B cell (primary cell): ENCODE measurements at places on chromosomes 2 and 18. TPM values are rescaled to one million over a fixed set of nuclear protein-coding genes. Genes with fewer than 3 reads are reported as not detected.

The CRYBA2 gene
- not detected in 2 replicates for polyA plus RNA-seq

The KLHL41 gene
- polyA plus RNA-seq = 0.03 TPM in 1 of 2 replicates, not detected in the other

The VWC2L gene
- polyA plus RNA-seq = not detected in 2 replicates

The C2orf78 gene
- polyA plus RNA-seq = not detected in 2 replicates

The LAMA1 gene
- not detected in 2 replicates for polyA plus RNA-seq

The IL18RAP gene
- polyA plus RNA-seq = 0.22 and 0.33 TPM in 2 replicates

The PROKR1 gene
- 0.01 TPM in 1 of 2 replicates, not detected in the other for polyA plus RNA-seq

The CTLA4 gene
- polyA plus RNA-seq = not detected in 2 replicates

The EDAR gene
- 0.03 and 0.23 TPM in 2 replicates for polyA plus RNA-seq

The KIAA2012 gene
- not detected in 2 replicates for polyA plus RNA-seq

The CCDC178 gene
- polyA plus RNA-seq = not detected in 2 replicates

The KCNS3 gene
- 0.10 TPM in 1 of 2 replicates, not detected in the other for polyA plus RNA-seq

The WNT6 gene
- 0.75 and 2.0 TPM in 2 replicates for polyA plus RNA-seq

The MOGAT1 gene
- polyA plus RNA-seq = not detected in 2 replicates

The NETO1 gene
- 3.6 and 8.4 TPM in 2 replicates for polyA plus RNA-seq

The ZNF804A gene
- 0.58 and 1.2 TPM in 2 replicates for polyA plus RNA-seq

The AAK1 gene
- 2.4 and 2.9 TPM in 2 replicates for polyA plus RNA-seq

The LRRC30 gene
- polyA plus RNA-seq = not detected in 2 replicates

The DSG1 gene
- polyA plus RNA-seq = not detected in 2 replicates

The TCF23 gene
- polyA plus RNA-seq = not detected in 2 replicates

The SP140 gene
- polyA plus RNA-seq = 71.1 and 78.7 TPM in 2 replicates

The IL36A gene
- not detected in 2 replicates for polyA plus RNA-seq

The PDE1A gene
- 0.06 and 0.07 TPM in 2 replicates for polyA plus RNA-seq

The ZNF892 gene
- polyA plus RNA-seq = 0.46 and 0.67 TPM in 2 replicates

The AQP12A gene
- polyA plus RNA-seq = not detected in 2 replicates

The HAAO gene
- polyA plus RNA-seq = 6.2 and 6.4 TPM in 2 replicates

The REG1B gene
- polyA plus RNA-seq = not detected in 2 replicates
